ENCODE measurements at places on chromosomes 12 and 14.

DNA sequence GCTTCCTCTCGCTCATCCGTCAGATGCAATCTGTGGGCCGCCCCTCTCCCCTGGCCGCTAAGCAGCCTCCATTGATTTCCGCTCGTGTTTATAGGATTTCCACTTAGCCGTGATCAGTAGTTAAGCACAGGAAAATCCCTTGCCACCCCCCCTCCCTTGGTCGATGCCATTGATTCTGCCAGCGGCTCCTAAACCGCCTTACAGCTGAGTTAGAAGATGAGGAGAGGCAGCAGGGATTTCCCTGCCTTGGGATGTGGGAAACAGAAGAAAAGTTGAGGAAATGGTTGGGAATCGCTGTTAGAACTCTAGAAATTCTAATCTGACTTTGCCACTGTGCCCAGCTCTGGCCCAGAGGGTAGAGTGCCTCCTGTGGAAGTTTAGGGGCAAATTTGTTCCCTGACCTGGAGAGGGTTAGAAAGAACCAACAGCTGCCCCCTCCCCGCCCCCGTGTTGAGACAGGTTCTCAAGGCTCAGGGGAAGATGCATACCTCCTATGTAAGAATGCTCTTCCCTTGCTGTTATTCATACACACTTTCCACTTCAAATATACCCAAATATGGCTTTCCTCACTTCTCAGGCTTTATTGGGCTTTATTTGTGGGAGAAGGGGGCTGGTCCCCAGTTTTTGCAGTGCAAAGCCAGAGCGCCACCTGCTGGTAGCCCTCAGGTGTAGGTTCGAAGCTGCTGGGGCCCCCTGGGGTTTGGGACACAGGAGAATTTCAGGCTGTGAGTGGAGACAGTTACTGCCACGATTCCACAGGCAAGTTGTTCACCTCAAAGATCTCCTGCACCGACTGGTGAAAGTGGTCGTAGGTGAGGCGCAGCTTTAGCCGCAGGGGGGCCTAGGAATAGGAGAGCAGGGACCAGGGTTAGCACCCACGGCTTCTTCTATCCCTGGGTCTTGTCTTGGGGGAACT lies 3.2 kb downstream of the THTPA start:
- H3K36me3 ChIP-seq: peaks cover 69% of the 10 kb centered on the region
- H3K4me1 ChIP-seq: peaks cover 37% of the 10 kb centered on the region
- H3K27me3 ChIP-seq: no peaks in the 10 kb centered on the region
- peak overlapping the region; percentile 90 for H3K4me3 ChIP-seq
- ATAC-seq: no peak
- H3K27ac ChIP-seq: peak overlapping the region; percentile 76

- no peak overlapping the region for H3K27ac ChIP-seq
- no peaks in the 10 kb centered on the region for H3K36me3 ChIP-seq
- no peaks in the 10 kb centered on the region for H3K27me3 ChIP-seq
- no peak overlapping the region for H3K4me3 ChIP-seq
- no peak for ATAC-seq
- H3K4me1 ChIP-seq: no peaks in the 10 kb centered on the region
Observed at GRCh38 chr12:44314007-44314500, 478.2 kb downstream of the TMEM117 start.

GRCh38 chr14:74685056-74685455 lies 27.8 kb downstream of the AREL1 start:
- H3K4me3 ChIP-seq: no peak overlapping the region
- H3K27me3 ChIP-seq: no peaks in the 10 kb centered on the region
- H3K4me1 ChIP-seq: no peaks in the 10 kb centered on the region
- peaks cover 97% of the 10 kb centered on the region for H3K36me3 ChIP-seq

GRCh38 chr12:55728186-55728938 lies 447 bp downstream of the CD63 start:
- peaks cover 29% of the 10 kb centered on the region for H3K4me1 ChIP-seq
- no peaks in the 10 kb centered on the region for H3K27me3 ChIP-seq
- peaks cover 56% of the 10 kb centered on the region for H3K36me3 ChIP-seq
- peak; percentile 14 for ATAC-seq
- peak overlapping the region; percentile 94 for H3K4me3 ChIP-seq

GRCh38 chr14:29016050-29016900 lies 249.7 kb downstream of the FOXG1 start:
- H3K4me1 ChIP-seq: no peaks in the 10 kb centered on the region
- ATAC-seq: no peak
- no peak overlapping the region for H3K27ac ChIP-seq

DNA sequence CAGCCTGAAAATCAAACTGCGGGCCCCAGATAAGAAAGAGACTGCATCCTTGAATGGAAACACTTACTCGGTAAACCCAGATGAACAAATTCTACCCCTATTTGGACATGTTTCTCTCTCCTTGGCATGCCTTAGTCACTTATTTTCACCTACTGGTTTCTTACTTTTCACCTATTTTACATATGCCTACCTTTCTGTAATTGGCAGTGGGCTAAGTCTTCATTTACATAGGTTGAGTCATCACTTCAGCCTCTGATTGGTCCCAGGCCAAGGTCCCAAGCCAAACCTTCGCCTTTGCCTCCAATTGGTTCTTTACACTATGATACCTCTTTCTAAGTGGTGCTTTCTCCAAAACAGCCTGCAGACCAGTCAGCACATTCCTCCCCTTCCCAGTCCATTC lies 111.3 kb downstream of the DYRK2 start:
- peak overlapping the region; percentile 74 for H3K27ac ChIP-seq
- no peaks in the 10 kb centered on the region for H3K27me3 ChIP-seq
- peaks cover 11% of the 10 kb centered on the region for H3K4me1 ChIP-seq
- peak overlapping the region; percentile 20 for H3K4me3 ChIP-seq
- no peaks in the 10 kb centered on the region for H3K36me3 ChIP-seq
- peak; percentile 94 for ATAC-seq

DNA sequence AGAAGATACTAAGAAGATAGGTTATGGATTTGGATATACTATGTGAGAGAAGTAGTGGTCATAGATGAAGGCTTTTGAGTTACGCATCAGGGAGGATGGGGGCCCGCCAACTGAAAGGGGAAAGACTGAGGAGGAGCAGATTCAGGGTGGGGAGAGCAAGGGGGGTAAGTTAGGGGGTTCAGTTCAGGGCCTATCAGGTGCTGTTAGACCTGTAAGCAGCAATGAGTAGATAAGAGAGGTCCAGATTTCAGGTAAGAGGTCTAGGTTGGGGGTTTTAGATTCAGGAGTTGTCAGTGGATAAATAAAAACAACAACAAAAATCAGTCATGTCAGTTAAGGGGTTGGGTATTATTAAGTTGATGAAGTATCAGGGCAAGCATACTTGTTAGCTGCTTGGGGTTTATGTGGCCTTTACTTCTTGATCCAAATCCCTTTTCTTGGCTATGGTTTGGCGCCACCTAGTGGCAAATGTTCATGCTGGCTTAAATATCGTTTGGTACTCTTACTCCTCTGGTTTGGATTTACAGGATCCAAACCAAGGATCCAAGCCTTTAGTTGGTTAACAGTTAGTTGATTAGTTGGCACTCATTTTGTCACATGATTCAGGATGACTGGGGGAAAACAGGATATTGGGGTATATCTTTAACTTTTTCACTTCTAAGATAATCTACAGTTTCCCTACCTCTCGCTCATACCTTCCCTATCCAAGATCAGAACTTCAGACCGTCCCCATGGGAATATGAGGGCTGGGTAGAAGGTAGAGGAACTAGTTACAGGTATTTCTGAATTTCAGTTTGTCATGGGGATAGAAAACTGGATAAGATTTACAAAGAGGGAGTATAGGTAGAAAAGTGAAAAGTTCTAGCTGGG lies 65.1 kb downstream of the PCNX1 start:
- no peaks in the 10 kb centered on the region for H3K27me3 ChIP-seq
- ATAC-seq: peak; percentile 89
- H3K4me1 ChIP-seq: peaks cover 18% of the 10 kb centered on the region
- peaks cover 75% of the 10 kb centered on the region for H3K36me3 ChIP-seq

- H3K27me3 ChIP-seq: peaks cover 7% of the 10 kb centered on the region
- H3K27ac ChIP-seq: peak overlapping the region; percentile 47
- H3K4me3 ChIP-seq: peak overlapping the region; percentile 53
- ATAC-seq: peak; percentile 58
Observed at GRCh38 chr12:131860472-131861260, 32.5 kb downstream of the MMP17 start.

GRCh38 chr14:106141242-106142220 lies 615.1 kb downstream of the TMEM121 start:
- no peak overlapping the region for H3K27ac ChIP-seq
- H3K36me3 ChIP-seq: no peaks in the 10 kb centered on the region
- no peak overlapping the region for H3K4me3 ChIP-seq
- peaks cover 5% of the 10 kb centered on the region for H3K4me1 ChIP-seq
- no peak for ATAC-seq

- ATAC-seq: no peak
- no peak overlapping the region for H3K4me3 ChIP-seq
- H3K36me3 ChIP-seq: peaks cover 7% of the 10 kb centered on the region
Observed at GRCh38 chr12:4780641-4781611, 60.7 kb downstream of the GALNT8 start.

DNA sequence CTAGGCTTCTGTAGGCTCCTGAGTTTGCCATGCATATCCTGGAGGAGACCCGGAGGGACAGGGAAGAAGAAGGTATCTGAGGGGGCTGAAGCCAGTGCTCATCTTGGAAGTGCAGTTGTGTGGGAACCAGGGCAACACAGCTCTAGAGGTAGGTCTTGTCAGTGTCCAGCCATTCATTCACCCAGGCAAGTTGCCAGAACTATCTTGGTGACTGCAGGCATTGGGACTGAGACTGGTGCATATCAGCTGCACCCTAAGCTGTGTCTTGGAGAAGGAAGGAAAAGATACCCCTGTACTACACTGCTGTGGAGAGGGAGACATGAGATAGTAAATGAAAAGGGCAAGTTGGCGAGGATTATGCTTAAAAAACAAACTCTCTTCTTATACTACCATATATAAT lies 4.9 kb upstream of the WIF1 start:
- peaks cover 20% of the 10 kb centered on the region for H3K27me3 ChIP-seq
- H3K27ac ChIP-seq: no peak overlapping the region
- ATAC-seq: no peak
- no peak overlapping the region for H3K4me3 ChIP-seq

DNA sequence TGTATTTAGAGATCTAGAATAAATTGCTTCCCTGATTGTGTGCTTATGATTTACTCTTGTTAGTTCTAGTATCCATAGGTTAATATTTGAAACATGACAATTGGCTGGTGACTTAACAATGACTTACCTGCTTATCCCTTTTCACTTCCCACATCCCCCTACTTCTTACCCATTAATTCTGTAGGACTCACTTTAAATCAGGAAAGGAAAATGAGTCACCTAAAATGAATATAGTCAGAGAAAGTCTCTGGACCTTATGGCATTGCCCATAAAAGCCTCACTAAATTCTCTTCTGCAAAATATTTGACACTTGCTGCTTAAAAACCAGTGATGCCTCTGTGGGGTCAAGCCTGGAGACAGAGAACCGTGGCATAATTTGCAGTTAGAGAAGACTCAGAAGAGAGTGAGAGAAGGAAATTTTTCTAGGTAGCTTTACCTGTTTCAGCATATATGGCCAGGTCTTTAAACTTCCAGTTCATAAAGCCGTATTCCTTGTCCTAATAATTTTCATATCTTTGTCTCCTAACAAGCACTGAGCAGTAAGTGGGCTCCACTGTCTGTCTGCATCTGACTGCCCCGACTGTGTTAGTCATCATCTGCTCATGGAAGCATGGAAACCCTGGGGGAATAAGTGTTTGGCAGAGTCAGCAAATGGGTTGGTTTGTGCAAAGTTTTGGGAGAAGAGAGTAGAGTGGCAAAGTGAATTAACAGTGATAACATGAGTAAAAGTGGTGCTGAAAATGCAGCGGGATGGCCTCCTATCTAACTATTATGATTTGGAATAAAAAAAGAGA lies 294.4 kb downstream of the AKAP6 start:
- no peak for ATAC-seq
- no peak overlapping the region for H3K4me3 ChIP-seq
- no peak overlapping the region for H3K27ac ChIP-seq
- no peaks in the 10 kb centered on the region for H3K4me1 ChIP-seq
- peaks cover 10% of the 10 kb centered on the region for H3K27me3 ChIP-seq

All from activated T-helper 17 cell treated with anti-CD3 and anti-CD28 coated beads, Interleukin-2, amount 50 U/mL, for 72 hours (primary cell).